Activated naive CD8-positive, alpha-beta T cell treated with anti-CD3 and anti-CD28 coated beads for 36 hours (primary cell): ENCODE measurements at places on chromosomes 3 and 15. TPM values are rescaled to one million over a fixed set of nuclear protein-coding genes. Genes with fewer than 3 reads are reported as not detected.

The ATP13A4 gene
- 1.7 TPM for total RNA-seq

The RLBP1 gene
- total RNA-seq, result not detected

The SAMD7 gene
- not detected for total RNA-seq

The DNAJB11 gene
- total RNA-seq, result 53.9 TPM

The UBA5 gene
- 68.9 TPM for total RNA-seq

The EFCC1 gene
- total RNA-seq, result 0.45 TPM

The ITIH1 gene
- total RNA-seq, result not detected

The CFAP100 gene
- total RNA-seq, result not detected

The STAB1 gene
- total RNA-seq, result 0.08 TPM

The TRAIP gene
- 23.6 TPM for total RNA-seq

The REC114 gene
- not detected for total RNA-seq

The STAC gene
- total RNA-seq, result not detected

The RTP4 gene
- total RNA-seq, result 4.9 TPM

The SLC22A13 gene
- total RNA-seq, result 0.24 TPM

The TIMP4 gene
- not detected for total RNA-seq

The IQCF5 gene
- total RNA-seq, result not detected

The MESP2 gene
- not detected for total RNA-seq

The MAPKBP1 gene
- 14.2 TPM for total RNA-seq

The TP63 gene
- total RNA-seq, result not detected

The RABL3 gene
- total RNA-seq, result 33.4 TPM

The RTP1 gene
- total RNA-seq, result not detected

The FGF12 gene
- total RNA-seq, result not detected

The BMF gene
- 5.1 TPM for total RNA-seq

The FANCD2OS gene
- not detected for total RNA-seq

The CHST13 gene
- total RNA-seq, result not detected

The GPR176 gene
- total RNA-seq, result 0.12 TPM

The CCDC54 gene
- not detected for total RNA-seq

The CHL1 gene
- not detected for total RNA-seq

The MELTF gene
- total RNA-seq, result 2.7 TPM

The NR1I2 gene
- 1.4 TPM for total RNA-seq

The PLSCR4 gene
- not detected for total RNA-seq

The LSAMP gene
- total RNA-seq, result not detected

The CHAC1 gene
- 43.9 TPM for total RNA-seq

The CEMIP gene
- not detected for total RNA-seq

The PLOD2 gene
- 1.3 TPM for total RNA-seq

The CYFIP1 gene
- 14.9 TPM for total RNA-seq

The SH2D7 gene
- not detected for total RNA-seq

The HDC gene
- total RNA-seq, result 0.32 TPM

The THSD4 gene
- not detected for total RNA-seq

The CFAP92 gene
- 0.56 TPM for total RNA-seq
